ENCODE measurements at places on chromosomes 11 and 22.

DNA sequence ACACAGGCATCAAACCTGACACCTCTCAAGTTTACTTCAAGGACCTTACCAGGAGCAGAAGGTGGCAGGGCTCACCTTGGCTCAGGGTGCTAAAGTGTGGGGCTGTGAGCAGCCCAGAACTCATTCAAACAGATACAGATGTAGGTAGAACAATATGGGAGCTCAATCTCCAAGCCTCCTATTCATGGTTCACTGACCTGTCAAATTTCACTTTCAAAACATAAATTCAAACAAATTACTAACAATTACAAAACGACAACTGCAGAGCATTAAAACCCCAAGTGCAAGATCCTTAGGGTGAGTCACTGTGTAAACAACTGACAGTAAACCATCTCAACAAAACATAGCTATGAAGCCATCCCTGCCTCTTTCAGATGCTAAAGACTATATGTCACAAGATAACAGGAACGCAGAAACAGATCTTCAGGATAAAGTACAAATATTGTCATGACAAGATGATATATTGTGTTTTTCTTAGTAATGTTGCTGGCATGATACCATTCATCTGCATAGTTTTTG is 303.5 kb upstream of the ANO3 start:
- no peak for DNase-seq

DNA sequence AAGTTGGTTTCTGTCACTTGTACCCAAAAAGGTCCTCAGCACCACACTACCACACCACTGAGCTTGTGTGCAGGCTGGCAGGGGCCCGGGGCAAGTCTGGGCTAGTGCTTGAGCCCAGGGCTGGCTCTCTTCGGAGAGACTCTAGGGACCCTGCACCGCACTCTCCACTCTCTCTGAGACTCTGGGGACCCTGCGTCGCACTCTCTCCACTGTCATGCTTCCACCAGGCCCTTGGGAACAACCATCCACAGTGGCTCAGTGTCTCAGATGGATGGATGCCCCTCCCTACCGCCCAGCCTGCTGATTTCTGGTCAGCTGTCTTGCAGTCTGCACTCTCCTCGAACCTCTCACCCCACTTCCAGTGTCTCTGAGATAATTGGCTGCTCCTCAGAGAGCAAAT is 2.0 kb upstream of the SBF1 start:
- no peak for DNase-seq

DNA sequence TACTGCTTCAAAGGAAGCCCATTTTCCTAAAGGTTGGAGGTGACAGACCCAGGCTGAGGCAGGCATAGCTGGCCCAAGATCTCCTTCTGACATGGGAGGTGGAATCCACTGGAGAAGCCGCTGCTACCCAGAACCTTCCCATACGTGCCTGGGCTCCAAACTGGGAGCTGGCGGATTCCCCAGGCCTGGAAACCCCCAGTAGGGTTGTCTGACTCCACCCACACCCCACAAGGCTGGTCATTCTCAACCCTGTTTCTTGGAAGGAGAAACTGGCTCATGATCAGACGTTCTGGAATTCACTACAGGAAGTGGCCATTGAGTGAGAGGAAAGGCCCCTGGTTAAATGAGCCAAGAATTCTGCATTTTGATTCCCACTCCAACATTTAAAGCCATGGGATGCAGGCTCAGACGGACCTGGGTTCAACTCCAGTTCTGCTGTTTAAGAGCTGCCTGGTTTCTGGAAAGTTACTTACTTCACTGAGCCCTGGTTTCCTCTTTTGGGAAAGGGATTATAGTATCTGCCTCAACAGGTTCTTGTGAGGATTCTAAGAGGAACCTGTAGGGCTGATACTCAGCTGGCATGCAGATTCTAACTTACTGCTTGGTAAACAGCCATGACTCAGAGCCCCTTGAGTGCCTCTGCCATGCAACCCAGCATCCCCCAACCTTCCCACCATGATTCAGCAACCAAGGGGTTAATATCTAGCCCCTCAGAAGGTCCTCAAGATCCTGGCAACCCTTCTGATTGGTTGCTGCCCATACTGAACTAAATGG is 19.4 kb upstream of the TSKU start:
- DNase-seq: no peak

DNA sequence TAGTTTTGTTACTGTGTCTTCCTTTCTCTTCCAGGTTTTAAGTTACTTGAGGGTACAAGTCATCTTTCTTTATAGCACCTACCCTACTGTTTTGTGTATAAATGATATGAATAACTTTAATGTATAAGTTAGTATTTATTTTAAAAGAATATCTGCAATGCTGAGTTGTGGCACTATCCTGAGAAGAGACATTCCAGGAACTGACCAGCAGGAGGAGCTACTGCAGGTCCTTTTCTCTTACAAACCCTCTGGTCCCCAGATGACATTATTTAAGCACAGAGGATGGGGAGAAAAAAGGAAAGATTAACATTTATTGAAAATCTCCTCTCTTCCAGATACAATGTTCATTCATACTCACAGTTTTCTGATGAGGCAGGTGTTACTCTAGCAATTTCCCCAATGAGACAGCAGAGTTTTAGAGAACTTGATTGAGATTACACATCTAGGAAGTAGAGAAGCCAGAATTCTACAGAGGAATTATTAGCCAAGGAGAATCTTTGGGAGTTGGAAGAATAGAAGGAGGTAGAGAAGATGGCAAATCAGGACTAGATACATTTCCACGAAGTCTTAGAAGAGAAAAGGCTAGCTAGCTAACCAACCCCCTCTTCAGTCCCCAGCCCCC is 541.2 kb upstream of the API5 start:
- DNase-seq: no peak

DNA sequence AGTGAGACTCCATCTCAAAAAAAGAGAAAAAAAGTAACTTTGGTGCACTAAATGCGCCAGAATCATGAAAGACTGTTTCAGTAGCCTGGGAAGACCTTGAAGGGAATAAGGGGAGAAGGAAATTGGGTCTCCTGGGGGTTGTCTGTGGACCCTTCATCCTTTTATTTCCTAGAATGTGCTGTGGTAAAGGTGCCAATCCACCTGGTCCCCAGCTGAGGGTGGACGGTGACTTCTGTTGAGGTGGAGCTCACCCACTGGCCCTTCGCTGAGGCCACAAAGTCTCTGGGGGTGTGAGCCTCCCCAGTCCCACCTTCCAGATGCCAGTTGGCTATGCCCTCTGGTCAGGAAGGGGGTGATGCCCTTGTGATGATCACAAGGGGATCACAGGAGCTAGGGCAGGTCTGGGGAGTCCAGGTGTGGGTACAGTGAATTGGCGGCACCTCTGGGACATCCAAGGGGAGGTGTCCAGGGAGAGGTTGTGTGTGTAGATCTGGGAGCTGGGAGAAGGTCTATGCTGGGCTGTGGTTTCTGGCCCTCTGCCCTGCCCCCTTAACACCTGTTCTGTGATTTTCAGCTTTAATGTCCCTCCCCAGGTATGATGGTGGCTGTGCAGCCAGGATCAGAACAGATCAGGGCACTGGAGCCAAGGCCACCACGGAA is 34.2 kb upstream of the LMO1 start:
- DNase-seq: no peak

GRCh38 chr22:39177791-39178190 is 25.3 kb upstream of the CBX7 start:
- no peak for DNase-seq

DNA sequence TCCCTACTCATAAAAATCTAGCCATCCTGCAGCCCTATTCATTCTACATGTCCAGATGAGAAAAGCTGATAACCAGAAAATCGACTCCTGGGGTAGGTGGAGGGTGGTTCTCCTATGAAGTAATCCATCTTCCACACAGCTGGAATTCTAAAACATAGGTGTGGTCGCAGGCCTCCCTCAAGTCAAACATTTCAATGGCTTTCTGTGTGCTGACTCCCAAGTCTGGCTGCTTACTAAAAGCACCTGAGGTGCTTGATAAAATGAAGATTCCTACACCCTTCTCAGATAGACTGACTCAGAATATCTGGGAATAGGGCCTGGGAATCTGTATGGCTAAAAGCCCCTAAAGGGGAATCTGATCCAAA is 26.1 kb downstream of the IRAG1 start:
- DNase-seq: no peak

DNA sequence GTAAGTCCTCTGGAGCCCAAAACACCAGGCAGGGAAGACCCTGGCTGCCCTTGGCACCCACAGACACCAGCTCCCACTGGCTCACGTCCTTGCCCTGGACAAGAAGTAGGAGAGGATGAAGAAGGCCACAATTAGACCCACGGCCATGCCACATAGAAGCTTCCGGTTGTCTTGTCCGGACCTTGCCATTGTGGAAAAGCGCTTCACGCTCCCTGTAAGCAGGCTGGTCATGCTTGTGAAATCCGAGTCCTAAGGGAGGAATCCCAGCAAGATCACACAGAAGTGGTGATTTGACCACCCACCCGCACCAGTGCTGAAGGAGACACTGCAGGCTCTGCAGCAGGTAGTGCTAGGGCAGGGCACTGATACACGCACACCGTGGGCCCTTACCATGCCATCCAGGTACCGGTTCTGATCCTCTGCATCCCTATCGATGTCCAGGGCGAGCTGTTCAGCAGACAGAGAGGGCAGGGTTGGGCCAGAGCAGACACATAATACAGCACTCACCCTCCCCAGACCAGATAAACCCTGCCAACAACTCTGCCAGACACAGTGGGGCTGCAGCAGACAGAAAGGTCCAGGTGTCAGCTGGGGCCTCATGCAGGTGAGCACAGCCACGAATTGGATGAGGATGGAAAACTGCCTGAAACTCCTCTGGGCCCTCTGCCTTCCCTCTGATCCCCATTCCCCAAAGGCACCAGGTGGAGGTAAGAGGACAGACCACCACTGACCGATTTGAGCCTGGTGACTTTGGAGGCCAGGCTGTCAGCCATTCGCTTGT is 1.8 kb downstream of the BET1L start:
- no peak for DNase-seq

DNA sequence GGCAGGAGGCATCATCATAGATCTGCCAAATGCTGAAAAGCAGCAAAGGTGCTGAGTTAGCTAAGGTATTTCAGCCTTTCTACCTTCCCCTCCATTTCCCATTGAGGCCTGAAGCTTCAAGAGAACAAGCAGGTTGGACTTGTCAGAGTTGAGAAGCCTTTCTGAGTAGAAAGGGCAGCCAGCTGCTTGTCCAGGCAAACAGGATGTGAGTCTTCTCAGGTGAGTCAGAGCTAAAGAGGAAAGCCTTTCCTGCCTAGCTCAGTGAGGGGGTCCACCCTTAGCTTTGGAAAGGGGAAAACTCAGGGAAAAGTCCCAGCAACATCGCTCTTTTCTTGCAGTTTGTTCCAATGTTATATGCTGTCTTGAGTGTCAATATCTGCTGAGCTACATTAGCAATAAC is 13.2 kb upstream of the MPZL2 start:
- DNase-seq: no peak
